NCI-H1048 (cell line): ENCODE measurements at places on chromosomes 2 and 18.

- DNase-seq = no peak
Measured at GRCh38 chr18:28792404-28793086, 615.6 kb upstream of the CDH2 start.

- no peak for DNase-seq
Measured at GRCh38 chr2:195561116-195561921, 95.7 kb upstream of the SLC39A10 start.

GRCh38 chr2:233867993-233868532, at the start of gene MSL3B:
Gene MSL3B (minus strand): TSS chr2:233868386.
- DNase-seq = no peak

GRCh38 chr2:3060049-3060448, 317.6 kb downstream of the EIPR1 start:
- DNase-seq = no peak

DNA sequence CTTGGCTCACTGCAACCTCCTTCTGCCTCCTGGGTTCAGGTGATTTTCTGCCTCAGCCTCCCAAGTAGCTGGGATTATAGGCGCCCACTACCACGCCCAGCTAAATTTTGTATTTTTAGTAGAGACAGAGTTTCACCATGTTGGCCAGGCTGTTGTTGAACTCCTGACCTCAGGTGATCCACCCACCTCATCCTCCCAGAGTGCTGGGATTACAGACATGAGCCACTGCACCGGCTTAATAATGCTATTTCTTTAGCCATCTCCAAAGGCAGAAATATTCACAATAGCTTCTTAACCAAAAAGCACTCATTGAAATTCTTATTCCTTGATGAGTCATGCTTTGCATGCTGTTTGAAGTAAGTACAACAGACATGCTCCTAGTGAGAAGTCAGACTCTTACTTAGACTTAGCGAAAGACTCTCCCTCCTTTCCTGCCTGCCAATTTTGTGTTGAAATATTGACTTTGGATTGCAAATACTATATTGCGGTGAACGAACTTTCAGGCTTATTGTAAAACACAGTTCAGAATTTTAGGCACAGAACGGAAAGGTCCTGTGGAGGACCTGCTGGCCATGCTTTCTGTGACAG, 4.4 kb downstream of the ACTR3 start:
- DNase-seq = no peak

GRCh38 chr18:63965716-63966330, 4.1 kb upstream of the SERPINB8 start:
- no peak for DNase-seq

DNA sequence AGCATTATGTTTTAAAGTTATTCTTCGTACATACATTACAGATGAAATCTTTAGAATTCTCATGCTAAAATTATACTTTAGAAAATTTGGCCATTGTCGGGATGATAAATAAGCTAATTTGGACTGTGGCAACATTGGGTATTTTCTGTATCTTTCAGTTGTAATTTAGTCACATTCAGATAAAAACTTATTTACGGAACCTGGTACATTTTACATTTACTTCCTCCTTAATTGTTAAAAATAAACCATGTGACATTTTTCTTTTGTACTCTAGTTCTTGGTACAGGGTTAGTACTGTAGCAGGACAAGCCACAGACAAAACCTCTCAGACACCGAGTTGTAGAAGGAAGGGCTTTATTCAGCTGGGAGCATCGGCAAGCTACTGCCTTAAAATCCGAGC, 4.2 kb downstream of the CNDP2 start:
- no peak for DNase-seq

GRCh38 chr2:39099870-39100728, 20.8 kb downstream of the SOS1 start:
- no peak for DNase-seq

GRCh38 chr2:39275016-39275415, 31.2 kb upstream of the CDKL4 start:
- DNase-seq = no peak

GRCh38 chr2:64863097-64863820, 125.9 kb upstream of the SLC1A4 start:
- DNase-seq = no peak

GRCh38 chr2:23673830-23674679, 252.9 kb downstream of the ATAD2B start:
- no peak for DNase-seq

DNA sequence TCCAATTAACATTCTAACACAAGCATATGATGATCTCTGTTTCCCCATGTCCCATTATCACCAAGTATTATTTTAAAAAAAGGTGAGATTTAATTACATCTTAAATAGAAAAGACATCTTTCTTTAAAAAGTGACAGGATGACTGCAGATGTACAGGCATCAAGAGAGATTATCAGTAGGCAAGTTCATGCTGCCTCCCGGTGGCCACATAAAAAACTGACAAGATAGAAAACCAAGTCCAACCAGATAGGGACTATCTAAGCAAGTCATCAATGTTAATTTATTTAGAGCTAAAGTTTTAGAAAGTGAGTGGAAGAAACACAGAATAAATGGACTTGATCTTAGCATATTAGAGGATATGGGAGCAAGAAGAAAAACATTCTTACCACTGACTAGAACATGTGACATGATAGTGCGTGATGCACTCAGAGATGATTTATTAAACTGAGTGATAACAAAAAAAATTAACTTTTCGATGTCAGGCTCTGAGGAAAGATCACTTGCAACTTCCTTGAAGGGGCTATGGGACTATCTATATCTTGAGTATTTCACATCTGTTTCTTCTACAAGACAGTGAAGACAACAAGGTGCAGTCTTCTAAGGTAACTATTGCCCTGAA, 5.4 kb upstream of the TDRD15 start:
- DNase-seq = no peak

- no peak for DNase-seq
Measured at GRCh38 chr2:168256448-168256847, 9.1 kb upstream of the STK39 start.

GRCh38 chr18:66760559-66760958, 156.7 kb upstream of the CDH19 start:
- DNase-seq = no peak

DNA sequence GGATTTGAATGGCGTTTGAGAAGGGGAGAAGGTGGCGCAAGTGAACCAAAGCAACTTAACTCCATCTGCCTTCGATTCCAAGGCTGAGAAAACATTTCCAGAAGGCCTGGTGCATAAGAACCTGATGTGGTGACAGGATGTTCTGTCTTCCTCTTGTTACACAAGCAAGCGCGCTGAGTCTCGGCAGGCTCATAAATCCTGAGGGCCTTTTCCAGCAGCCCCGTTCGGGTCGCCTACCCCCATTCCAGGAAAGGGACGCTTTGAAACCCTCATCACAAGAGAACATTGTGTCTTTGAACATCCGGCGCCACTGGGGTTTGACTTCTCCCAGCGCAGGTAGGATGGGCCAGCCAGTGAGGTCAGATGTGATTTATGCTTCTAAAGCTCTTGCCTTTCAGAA, 403.5 kb downstream of the SETBP1 start:
- DNase-seq = no peak

GRCh38 chr18:39318008-39318407, 1752.4 kb upstream of the CELF4 start:
- no peak for DNase-seq

GRCh38 chr2:9214873-9215272, 8.3 kb downstream of the ASAP2 start:
- DNase-seq = no peak

- no peak for DNase-seq
Measured at GRCh38 chr18:76385681-76385975, 109.4 kb downstream of the ZNF516 start.

- DNase-seq = no peak
Measured at GRCh38 chr18:54647176-54647575, 56.1 kb downstream of the DYNAP start.

GRCh38 chr2:65541773-65542172, 109.4 kb upstream of the SPRED2 start:
- DNase-seq = no peak

GRCh38 chr18:76471593-76471992, 23.4 kb downstream of the ZNF516 start:
- no peak for DNase-seq

GRCh38 chr2:20444993-20445910, 1.6 kb upstream of the RHOB start:
- no peak for DNase-seq

DNA sequence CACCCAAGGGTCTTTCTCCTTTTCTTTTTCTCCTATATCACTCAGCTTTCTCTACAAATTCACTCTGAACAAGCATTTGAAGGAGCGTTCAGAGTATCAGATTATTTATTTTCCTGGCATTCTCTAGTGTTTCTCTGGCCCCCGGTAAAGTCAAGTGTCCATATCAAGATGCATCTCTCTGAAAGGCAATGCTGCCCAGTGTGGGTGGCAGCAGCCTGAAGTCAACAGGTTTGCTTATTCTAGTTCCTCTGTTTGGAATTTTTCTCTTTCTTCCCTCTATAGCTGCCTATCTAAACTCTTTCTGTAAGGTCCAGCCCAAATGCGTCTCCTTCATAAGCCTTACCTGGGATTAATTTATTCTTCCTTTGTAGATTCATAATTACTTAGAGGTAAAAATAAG, 526.2 kb upstream of the TNP1 start:
- DNase-seq = no peak

GRCh38 chr2:234329202-234329960, 167.5 kb downstream of the ARL4C start:
- no peak for DNase-seq

DNA sequence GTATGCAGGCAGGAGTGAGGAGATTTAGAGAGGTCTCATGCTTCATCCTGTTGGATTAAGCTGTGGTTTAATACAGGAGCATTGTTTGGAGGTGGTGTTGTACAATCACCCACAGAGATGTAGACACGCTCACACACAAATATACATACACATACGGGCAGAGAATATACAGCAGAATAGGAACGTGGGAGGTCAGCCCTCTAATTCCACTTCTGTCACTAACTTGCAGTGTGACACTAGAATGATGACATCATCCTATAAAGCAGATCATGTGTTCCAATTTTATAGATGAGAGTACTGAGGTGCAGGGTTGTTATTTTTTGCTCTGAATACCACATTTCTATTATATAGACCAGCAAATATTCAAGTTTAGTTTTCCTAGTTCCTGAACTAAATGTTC, 54.4 kb downstream of the TRIB2 start:
- DNase-seq = no peak

- no peak for DNase-seq
Measured at GRCh38 chr2:10285556-10286198, 17.0 kb upstream of the HPCAL1 start.

- no peak for DNase-seq
Measured at GRCh38 chr2:104444392-104444791, 409.5 kb upstream of the POU3F3 start.

DNA sequence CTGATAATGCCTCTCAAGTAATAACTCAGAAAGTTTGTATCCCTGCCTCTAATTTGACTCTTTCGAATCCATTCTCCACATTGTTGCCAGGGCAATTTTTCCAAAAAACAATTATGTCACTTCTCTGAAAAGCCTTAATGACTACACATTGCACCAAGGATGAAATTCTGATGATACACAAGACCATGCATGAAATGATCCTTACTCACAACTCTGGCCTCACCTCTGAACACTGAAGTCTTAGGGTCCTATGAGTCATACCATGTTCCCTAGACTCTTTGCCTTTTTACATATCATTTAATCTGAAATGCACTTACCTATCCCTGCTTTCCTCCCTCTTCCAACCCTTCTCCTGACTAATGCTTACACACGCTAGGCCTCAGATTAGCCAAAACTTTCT, 51.0 kb downstream of the WDPCP start:
- DNase-seq = no peak

DNA sequence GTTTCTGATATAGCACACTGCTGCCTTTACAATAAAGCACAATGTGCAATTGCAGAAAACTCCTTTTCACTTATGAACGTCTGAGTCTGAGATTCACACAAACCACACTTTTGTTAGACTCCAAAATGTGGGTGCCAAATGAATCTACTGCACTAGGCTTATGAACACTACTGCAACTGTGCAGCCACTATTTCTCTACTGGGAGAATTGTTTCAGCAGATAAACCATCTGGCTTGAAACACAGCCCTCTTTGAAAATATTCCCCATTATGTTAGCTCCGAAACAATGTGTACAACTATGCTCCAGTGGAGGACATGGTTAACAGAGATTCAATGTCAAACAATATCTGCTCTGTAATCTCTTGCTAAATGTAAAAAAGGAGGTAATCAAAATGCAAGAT, 188.7 kb upstream of the ZEB2 start:
- DNase-seq = no peak

DNA sequence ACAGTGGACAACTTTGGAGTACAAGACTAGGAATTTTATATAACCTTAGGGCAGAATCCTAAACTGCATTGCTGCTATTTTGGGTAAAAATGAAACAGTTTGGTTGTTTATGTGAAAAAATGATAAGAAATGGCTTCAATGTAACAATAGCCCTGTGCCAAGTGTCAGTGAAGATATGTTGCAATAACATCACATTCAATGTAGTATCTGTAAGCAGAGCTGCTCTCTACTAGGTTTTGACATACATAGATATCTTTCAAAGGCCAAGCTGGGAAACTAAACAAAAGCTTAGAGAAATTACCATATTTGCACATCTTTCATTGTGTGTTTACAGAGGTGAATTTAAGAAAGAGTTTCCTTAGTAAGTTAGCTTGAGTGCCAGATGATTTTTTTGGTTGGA, 135.0 kb upstream of the DOK6 start:
- no peak for DNase-seq

GRCh38 chr2:174901075-174901474, 104.1 kb downstream of the CHN1 start:
- no peak for DNase-seq

DNA sequence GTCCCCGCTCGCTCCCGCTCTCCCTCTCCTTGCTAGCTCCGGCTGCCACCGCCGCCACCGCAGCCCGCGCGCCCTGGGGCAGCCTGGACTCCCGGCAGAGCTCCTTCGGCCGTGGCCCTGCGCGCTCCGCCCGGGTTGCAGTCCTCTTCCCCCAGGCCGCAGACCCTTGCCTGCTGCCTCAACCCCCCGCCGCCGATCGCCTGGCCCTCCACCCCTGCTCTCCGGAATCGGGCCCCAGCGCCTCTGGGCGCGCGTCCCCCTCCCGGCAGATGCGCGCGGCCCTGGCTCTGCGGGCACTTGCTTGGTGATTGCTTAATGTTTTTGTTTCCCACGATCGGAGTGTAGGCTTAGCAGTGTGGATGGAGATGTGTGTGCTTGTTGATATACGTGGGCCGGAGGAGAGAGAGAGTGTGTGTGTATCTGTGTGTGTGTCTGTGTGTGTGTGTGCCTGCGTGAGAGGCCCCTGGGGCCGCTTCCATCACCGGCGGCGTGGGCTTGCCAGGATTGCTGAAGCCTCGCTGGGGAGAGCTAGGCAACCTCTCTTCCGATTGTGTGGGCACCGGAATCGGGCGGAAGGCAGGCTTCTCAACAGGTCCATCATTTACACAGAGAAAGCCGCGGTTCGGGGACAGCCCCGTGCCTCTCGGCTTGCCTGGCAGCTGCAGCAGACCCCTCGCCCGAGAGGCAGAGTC, 877 bp downstream of the INHBB start:
- no peak for DNase-seq

DNA sequence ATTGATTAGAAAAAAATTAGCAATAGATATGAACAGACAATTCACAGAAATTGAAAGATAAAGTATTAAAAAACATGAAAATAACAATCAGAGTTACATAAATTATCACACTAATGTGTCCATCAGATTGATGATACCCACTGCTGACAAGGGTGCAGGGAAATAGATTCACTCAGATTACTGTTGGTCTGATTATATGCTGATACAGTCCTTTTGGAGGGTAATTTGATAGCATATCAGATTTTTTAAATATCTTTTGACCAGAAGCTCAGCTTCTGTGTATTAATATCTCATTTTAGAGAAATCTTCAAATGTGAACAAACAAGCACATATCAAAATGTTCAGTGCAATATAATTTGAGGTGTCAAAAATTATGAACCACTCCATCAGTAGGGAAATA, 157.9 kb upstream of the EPC2 start:
- DNase-seq = no peak

GRCh38 chr18:70370762-70371733, 82.2 kb downstream of the SOCS6 start:
- no peak for DNase-seq
